NCI-H1930 (cell line): ENCODE measurements at places on chromosomes 3 and 15.
A peak's percentile ranks its signal among the peaks of the same experiment; 100 is the strongest.

GRCh38 chr3:30742796-30743619, 136.6 kb downstream of the TGFBR2 start:
- DNase-seq, result no peak

DNA sequence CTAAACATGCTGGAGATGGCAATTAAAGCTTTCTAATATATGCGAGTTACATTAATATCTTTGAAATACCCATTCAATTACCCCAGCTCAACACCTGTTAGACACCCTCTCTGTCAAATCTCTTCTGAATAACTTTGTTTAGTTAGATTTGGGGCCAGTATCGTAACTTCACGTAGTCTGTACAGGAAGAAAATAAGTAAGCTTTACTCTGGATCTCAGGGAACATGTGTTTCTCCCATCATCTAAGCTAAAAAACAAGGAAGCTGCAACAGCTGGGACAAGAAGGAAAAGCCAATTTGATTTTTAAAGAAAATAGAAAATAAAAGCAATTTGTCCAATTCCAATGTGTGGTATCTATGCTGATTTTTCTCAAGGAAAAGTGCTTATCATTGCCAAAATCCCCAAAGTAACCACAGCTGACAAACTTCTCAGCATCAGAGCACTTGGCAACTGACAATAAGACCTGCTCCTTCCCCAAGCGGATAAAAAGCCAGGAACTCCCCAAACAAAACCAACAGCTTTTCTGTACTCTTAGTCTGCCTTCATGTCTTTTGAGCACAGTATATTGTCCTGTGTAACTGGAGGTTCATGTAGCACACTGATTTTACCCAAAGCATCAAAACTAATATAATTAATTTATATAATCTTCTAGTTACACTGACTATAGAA, 279.1 kb downstream of the ZBTB20 start:
- no peak for DNase-seq

- DNase-seq, result peak; percentile 61
Observed at GRCh38 chr3:184261854-184262763, 756 bp upstream of the CAMK2N2 start.

DNA sequence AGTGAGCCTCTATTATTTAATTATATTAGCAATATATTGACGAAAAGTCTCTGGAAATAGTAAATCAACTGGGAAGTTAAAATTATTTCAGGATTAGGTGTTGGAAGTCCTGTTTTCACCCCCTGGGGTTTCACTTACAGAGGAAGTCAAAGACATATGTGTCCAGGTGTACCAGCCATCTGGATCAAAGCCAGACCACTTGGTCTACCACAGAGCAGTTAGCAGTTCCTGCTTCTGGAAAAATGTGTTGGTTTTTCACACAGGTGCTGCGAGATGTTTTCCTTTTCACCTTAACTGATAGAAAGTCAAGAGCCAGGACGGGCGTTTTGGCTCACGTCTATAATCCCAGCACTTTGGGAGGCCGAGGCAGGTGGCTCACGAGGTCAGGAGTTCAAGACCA, 13.1 kb downstream of the MME start:
- DNase-seq, result no peak
